ENCODE measurements at places on chromosomes 12 and 14.

DNA sequence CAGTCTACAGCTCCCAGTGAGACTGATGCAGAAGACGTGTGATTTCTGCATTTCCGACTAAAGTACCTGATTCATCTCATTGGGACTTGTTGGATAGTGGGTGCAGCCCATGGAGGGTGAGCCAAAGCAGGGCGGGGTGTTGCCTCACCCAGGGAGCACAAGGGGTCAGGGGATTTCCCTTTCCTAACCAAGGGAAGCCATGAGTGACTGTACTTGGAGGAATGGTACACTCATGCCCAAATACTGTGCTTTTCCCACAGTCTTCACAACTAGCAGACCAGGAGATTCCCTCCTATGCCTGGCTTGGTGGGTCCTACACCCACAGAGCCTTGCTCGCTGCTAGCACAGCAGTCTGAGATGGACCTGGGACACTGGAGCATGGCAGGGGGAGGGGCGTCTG lies 21.0 kb upstream of the ABCC9 start:
- no peak for DNase-seq

DNA sequence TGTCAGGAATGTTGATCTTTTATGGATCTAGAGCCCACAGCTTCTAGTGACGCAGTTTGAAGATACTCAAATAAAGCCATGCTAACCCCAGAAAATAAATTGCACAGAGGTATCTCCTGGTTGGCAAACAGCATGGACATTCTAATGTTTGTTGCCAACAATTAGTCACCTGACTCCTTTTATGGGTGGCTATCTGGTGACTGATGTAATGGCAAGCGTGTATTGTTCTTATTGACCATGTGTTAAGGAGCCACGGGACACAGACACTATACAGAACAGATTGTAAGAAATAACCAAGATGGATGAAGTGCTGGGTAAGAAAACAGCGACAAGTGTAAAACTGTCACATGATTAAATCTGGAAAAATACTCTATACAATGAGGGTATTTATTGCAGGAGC lies 401.3 kb upstream of the PDE3A start:
- peak; percentile 6 for DNase-seq

DNA sequence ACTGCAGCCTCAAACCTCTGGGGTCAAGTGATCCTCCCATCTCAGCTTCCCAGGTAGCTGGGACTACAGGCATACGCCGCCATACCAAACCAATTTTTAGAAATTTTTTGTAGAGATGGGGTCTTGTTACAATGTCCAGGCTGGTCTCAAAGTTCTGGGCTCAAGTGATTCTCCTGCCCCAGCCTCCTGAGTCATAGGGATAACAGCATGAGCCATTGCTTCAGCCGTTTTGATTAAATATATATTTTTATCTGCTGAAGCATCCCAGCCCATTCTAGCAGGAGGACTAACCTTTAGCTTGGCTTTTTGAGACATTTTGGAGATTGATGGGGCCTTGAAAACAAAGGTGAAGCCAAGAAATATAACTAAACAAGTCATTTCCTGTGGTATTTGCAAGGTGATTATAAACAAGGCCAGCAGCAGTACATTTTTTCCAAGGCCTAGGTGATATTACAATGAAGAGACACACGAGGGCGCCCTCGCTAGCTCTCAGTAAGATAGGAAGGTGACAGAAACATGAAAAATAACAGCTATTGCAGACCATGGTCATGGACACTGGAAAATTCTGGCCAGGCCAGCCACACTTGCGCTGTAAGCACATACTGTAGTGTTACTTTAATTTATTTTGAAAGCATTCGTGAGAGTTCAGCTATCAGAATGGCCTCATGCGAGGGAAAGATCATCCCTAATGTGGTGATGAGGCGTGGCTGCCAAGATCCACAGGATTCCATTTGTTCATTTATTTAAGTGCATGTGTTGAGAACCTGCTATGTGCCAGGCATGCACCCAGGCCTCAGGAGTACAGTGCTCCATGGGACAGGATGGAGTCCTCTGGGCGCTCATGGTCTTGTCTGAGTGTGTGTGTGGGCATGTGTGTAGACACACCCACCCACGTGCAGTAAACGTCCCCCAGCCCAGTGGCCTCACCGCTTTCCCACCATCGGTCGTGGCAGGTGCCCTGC lies 63.5 kb downstream of the DGLUCY start:
- DNase-seq, result peak; percentile 60

DNA sequence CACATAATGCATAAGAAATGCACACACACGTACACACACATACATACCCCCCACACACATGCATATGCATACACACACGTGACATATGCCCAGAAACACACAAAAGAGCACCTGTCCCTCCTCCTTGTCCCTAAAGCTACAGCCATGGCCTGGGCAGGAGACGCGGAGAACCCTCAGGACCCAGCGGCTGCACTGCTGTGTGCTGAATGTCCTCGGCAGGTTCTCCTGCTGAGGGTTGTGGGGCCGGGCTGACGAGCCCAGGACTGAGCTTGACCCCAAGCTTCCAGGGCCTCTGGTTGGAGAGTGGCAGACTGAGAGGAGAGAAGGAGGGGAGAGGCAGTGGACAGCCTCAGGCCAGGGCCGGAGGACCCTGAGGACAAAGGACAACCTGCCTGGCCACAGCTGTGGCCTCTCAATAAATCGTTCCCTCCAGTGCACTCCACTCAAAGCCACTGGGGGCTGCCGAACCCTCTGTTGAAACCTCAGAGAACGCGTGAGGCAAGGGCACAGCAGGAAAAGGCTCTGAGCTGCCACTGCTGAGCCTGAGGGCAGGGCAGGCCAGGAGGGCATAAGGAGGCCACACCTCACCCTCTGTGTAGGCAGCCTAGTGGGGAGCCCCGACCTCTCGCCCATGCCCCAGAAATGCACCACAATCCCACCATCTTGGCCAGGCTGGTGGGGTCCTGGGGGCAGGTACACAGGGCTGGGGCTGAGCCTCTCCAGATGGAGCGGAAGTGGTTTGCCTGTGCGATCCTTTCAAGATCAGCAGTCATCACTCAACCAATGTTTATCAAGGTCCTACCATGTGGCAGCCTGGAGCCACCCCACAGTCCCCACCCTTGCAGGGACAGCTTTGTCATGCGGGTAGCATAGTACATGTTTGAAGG lies 3.1 kb downstream of the CACNA2D4 start:
- no peak for DNase-seq

- DNase-seq, result no peak
Observed at GRCh38 chr14:75229661-75230139, 48.9 kb upstream of the FOS start.

DNA sequence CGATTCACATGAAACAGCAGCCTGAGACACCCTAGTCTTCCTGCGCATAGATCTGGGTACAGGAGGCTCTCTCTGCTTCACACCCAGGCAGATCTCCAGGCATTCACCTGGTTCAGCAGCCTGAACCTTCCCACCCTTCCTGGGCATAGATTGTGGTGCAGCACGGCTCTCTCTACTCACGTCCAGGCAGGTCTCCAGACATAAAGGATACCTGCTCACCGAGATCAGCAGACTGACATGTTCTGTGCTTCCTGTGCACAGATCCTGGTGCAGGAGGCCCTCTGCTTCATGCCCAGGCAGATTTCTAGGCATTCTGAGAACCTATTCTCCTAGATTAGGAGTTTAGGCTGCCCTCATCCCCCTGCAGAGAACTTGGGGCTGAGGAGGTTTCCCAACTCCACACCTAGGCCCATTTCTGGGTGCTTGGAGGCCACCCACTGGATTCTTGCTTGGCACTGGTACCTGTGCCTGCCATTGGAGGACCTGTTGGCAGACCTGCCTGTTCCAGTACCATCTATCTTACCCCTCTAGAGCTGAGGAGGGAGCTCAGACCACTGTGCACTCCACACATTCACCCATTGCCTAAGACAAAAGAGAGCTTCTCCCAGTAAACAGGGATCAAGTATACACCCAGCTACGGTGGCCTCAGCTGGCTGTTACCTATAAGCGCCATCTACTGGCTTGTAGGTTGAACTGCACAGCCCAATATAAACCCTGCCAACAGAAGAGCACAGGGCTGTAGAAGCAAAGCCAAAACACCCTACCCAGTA lies 28.0 kb upstream of the GARIN6 start:
- no peak for DNase-seq

GRCh38 chr14:63454863-63455622 lies 88.1 kb downstream of the PPP2R5E start:
- peak; percentile 78 for DNase-seq

DNA sequence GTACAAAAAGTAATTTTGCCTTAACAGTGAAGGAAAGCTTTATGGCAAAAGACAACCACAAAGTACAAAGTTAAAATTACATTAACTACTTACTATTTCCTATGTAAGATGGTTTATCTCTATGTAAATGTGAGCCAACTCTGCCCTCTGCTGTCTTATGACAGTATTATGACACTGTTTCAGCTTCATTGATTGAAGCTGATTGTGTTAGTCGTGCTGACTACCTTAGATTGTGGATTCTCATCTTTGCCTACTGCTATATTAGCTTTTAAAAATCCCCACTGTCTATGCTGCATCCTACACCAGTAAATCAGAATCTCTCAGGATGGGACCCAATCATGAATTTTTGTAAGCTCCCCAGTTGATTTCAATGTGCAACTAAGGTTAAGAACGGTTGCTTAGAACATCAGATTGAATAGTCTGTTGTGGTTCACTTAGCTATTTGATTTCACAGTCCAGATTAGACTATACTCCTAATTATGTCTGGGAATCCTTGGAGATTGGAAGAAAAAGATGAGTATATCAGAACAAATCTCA lies 12.2 kb upstream of the SPTB start:
- peak; percentile 64 for DNase-seq

DNA sequence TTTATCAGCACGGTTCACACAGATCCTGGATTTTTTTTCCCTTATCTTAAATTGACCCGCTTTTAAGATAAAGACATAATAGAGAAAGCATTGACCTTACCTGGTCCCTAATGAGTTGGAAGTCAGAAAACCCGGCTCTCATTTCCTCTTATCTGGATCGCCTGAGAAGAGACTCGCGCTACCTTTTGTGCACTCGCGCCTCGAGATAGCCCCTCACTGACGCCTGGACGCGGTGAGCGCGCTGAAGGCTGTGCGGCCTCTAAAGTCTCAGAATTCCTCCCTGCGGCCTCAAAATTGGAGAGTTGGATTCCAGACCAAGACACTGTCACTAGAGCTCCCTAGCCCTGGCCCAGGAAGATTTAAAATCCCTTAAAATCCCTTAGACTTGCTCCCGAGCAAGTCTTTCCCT lies 7.0 kb downstream of the NKX2-1 start:
- DNase-seq, result peak; percentile 49

All from NCI-H345 (cell line).